ENCODE measurements at places on chromosomes 11 and 22.
A peak's percentile ranks its signal among the peaks of the same experiment; 100 is the strongest.

DNA sequence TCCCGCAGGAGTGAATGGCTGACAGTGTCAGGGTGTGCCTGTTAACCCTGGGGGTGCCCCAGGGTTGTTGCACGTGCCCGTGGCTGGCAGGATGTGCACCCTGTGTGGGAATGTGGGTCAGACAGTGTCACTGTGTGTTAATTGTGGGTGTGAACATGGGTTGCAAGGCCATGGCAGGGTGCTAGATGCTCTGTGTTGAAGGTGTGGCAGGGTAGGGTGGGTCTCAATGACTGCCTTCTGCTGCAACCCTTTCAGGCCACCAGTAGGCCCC lies 8.3 kb downstream of the RIN1 start:
- DNase-seq: no peak

GRCh38 chr22:33274214-33275072 lies 216.3 kb upstream of the SYN3 start:
- DNase-seq: peak; percentile 22

DNA sequence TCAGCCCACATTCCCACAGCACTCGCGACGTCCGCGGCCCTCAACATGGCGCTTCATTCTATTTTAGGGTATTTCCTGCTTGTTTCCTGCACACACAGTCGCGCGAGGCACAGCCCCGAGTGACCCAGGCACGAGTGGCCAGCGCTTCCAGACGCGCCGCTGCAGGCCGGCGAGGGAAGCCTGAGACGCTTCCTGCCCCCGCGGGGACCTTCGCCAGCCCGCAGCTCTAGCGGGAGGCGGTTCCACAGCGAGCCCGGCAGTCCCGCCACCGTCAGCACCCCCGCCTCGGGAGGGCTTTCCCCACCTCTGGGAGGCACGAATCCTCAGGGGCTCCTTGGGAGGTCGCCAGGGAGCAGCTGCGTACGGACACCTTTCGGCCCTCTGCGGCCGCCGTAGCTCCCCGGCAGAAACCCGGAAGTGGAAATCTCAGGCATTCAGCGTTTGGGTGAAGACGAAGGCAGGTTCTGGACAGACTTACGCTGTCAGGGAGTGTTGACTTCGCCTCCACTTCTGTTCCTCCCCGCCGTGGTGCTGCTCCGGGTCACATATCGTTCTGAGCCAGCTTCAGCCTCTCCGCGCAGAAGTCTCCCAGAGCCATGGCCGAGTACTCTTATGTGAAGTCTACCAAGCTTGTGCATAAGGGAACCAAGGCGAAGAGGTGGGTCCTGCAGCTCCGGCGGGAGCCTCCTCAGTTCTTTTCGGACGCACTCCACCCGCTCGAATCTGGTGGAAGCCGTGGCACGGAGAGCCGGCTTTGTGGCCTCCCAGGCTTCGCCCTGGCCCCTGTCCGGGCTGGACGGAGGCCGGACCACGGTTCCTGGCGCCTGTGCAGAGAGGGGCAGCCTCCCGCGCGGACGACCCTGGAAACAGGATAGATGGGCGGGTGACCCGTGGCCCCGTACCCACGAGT lies 2925.9 kb upstream of the OR11H1 start:
- DNase-seq: no peak

- no peak for DNase-seq
Measured at GRCh38 chr11:35804451-35805040, 139.3 kb upstream of the LDLRAD3 start.

GRCh38 chr11:109697140-109697843 lies 275.3 kb downstream of the C11orf87 start:
- peak; percentile 40 for DNase-seq

- no peak for DNase-seq
Measured at GRCh38 chr22:30028731-30029130, 51.5 kb upstream of the HORMAD2 start.

DNA sequence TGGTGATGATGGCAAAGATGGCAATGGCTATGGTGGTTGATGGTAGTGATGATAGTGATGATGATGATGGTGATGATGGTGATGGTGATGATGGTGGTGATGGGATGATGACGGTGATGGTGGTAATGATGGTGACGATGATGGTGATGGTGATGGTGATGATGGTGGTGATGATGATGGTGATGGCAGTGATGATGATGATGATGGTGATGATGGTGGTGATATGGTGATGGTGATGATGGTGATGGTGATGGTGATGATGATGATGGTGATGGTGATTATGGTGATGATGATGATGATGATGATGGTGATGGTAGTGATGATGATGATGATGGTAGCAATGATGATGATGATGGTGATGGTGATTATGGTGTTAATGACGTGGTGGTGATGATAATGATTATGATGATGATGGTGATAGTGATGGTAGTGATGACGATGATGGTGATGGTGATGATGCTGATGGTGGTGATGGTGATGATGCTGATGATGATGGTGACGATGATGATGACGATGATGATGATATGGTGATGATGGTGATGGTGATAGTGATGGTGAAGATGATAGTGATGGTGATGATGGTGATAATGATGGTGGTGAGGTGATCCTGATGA lies 232.1 kb downstream of the BRD1 start:
- no peak for DNase-seq

GRCh38 chr22:49973018-49973961 lies 12.7 kb downstream of the PIM3 start:
- no peak for DNase-seq

- no peak for DNase-seq
Measured at GRCh38 chr11:27212248-27212780, 150.7 kb downstream of the CCDC34 start.

- no peak for DNase-seq
Measured at GRCh38 chr11:19594326-19594725, 118.3 kb upstream of the NAV2 start.
